B cell (primary cell): ENCODE measurements at places on chromosomes 12 and 14.

GRCh38 chr12:123064366-123064765, 83.9 kb downstream of the ARL6IP4 start:
- no peak for DNase-seq

GRCh38 chr12:62505786-62506185, 39.2 kb downstream of the MON2 start:
- no peak for DNase-seq

DNA sequence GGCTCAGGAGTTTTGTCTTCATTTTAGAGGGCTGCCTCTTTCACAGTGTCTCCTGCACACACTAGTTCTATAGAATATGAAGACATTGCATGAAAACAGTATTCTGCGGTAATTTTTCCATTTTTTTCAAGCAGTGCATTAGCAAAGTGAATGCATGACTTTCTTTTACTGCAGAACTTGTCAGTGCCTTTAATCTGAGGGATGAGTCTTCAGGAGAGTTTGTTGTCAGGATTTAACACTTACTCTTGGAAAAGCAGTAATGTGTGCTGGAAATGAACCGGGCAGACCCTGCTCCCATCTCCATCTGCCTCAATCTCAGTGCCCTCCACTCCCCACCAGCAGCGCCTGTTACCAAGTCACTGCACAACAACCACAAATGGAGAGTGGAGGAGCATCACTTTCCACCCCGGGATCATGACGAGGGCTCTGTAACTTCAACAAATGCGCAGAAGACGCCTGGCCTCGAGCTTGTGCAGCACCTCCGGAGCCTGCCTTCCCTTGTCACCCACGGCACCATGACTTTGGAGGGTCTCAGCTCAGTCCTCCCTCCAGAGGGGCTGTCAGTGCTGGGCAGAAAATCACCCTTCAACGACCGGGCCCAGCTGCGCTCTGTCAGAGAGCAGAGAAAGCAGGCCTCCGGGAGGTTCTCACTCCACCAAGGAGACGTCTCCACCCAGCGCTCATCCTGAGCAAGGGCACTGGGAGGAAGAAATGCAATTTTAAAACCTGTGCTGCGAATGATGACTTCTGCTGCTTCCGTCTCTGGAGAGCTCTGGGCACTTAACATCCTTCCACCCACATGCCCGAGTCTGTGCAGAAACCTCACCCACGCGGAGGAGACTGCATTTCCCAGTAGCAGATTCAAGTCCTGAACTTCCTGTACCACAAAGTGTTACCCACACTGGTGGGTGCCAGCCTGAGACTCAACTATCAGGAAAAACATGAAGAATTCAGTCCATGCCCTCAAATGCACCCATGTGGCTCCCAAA, 255.7 kb downstream of the ADGRD1 start:
- DNase-seq, result no peak

- DNase-seq, result peak; percentile 3
Measured at GRCh38 chr14:85531587-85532373, 1.8 kb downstream of the FLRT2 start.

DNA sequence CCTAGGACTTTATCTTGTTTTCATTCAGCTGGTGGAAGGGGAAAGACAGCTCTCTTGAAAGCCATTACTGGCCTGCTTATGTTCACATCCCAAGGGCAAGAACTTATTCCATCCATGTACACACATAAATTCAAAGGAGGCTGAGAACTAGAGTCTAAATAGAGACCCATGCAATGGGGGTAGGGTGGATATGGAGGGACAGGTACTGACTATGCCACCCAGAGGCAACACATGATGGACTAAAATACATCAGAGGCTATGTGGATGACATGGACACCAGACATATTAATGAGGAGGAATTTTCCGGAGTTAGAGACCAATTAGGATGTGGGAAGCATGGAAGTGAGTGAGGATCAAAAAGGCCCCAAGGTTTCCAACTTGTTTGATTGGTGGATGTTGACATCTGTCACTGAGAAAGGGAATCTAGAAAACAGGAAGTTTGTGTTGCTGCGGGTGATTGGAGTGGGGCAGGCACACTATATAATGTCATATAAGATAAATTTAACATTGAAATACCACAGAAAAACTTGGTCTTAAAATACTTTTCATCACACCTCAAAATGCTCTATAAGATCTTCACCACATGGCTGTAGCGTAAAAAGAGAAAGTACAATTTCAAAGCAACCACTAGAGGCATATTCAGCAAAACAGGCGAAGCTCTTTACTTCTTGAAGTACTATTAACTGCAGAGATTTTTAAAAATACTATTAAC, 130.4 kb downstream of the GRIP1 start:
- DNase-seq, result peak; percentile 18

DNA sequence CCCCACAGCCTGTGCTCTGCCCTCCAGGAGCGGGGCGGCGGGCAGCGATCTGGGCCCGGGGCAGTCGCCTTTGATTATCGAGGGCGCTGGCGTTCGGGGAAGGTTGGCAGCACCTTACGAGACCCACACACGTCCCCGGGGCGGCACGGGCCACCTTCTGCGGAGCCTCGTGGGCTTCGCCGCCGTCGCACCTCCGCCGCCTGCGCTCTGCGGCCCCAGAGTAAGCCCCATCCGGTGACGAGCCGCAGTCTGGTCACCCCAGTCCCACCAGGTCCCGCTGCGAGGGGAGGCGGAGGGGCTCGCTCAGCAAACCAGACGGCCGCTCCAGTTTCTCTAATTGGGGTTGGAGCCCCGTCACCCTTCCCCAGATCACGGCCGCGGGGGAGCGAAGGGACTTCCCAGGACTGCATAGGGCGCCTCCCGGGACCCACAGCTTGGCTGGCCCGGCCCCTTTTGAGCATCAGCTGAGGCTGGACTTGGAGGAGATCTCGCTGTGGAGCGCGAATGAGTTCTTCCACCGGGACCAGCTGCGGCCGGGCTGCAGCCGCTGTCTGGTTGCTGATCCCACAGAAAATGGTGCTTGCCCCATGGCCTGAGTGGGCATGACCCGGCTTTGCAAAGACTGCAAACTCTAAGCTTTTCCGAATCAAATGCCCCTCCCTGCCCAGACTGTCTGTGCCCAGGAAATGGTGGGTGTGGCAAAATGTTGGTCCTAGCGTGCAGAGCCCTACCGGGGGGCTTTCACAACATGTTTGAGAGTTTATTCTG, 560 bp downstream of the LGALS3 start:
- DNase-seq, result peak; percentile 73

DNA sequence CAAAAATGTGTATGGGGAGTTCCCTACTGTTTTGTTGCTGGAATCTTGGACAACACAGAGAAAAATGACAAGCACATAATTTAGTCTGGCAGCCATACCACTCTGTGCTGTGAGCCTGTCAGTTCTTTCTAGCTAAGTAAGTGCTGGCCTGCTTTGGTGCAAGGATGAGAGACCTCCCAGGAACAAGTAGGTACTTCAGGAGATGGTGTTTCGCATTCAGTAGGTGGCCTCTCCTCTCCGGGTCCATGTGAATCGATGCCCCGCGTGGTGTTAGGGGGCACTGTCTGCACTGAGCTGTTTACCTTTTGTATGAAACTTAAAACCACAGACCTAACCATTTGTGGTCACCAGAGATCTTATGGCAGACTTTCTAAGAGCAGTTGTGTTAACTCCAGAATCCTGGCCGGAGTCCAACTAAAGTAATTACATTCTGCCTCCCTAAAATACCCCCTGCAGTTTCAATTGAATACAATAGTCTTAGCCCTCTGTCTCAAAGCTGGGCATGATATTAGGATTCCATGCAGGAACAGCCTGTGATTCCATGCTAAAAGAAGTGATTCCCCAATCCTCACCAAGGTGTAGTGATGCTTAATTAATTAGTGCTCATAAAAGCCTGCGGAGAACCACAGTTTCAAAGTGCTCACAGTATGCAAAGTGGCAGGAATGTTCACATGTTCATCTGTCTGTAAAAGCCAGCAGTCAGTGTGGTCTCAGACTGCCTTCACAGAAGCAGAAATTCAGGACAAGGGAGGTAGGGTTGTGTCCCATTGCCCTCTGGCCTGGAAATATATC, 64.2 kb downstream of the LLPH start:
- DNase-seq, result no peak

DNA sequence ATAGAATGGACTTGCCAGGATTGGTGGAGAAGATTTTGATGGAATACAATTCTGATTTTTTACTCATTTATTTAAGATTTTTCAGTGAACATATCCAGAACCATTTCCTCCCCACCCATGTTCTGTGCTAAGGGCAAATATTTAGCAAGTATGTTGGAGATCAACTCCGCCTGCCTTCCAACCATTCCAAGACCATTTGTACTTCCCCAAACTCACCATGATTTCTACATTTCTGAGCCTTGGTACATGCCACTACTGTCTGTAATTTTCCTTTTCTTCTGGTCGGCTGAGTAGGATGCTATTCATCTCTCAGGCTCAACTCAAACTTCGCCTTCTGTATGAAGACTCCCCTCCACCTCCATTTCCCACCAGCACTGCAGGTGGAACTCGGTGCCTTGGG, 150.6 kb downstream of the NTF3 start:
- DNase-seq, result no peak

DNA sequence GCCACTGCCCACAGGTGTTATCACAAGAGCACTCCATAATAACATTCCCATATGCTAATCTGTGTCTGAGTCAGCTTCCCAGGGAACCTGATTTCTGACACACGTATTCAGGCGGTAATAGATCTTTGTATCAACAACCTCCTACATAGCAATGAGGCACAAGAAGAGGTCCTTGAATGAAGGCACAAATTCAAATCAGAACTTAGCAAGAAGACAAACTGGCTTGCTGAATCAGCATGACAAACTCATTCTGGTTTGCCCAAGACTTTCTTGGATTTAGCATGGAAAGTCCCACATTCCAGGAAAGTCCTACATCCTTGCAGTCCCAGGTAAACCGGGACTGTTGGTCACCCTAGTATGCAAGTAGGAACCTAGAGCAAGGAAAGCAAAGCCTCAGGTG, 33.9 kb upstream of the RNU6-7 start:
- DNase-seq, result no peak

DNA sequence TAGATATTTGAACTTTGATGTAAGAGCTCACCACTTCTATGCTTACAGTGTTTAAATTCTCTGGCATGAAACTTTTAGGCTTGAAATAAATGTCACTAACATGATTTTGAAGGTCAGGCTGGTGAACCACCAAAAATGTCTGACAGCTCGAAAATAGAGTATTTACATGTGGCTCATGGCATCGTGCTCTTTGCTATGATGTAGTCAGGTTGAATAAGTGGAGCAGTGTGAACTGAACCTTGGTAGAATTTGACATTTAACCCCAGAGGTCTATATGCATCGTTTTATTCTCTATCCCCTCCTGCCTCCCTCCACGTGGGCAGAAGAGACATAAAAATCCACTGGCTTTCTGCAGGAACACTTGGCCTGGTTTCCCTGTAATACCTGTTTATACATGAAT, 369.7 kb upstream of the ATP2B1 start:
- DNase-seq, result no peak

- DNase-seq, result no peak
Measured at GRCh38 chr12:19128485-19128884, 1.0 kb upstream of the PLEKHA5 start.

- DNase-seq, result no peak
Measured at GRCh38 chr12:79119796-79120195, 255.2 kb downstream of the SYT1 start.

DNA sequence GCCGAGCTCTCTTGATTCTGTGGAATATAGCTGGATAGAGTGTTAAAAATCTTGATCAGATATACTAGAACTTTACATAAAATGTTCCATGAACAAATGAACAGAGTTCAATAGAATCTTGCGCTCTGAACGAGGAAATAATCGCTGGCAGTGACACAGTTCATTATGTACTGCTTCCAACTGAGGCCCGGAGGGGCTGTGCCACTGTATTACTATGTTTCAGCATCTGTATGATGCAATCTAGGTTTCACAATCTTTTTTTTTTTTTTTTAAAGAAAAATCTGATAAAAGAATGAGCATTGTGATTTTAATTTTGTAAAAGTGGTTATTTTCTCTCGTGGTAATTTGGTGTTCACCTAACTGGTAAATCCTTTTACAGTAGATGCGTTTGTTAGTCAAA, 77.2 kb downstream of the FERMT2 start:
- no peak for DNase-seq

GRCh38 chr12:113831476-113831875, 134.6 kb downstream of the RBM19 start:
- DNase-seq, result no peak

DNA sequence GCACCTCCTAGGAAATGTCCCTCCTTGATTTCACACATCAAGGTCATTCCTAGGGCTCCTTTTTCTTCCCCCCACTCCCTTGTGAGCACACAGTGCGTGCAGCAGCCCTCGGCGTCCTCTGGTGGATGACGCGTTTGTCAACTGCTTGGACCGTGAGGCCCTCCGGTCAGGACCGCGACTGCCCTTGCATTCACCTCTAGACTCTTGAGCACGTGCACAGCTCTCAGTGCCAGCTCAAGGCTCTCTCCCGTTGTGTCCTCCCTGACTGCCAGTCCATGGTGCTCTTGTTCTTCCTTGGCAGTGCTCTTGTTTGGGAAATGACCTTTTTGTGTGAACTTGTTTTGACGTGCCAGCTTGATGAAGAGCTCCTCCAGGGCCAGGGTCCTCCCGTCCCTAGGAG, 67.9 kb downstream of the TSPAN9 start:
- no peak for DNase-seq

GRCh38 chr12:3119756-3120601, 42.8 kb downstream of the TSPAN9 start:
- no peak for DNase-seq

DNA sequence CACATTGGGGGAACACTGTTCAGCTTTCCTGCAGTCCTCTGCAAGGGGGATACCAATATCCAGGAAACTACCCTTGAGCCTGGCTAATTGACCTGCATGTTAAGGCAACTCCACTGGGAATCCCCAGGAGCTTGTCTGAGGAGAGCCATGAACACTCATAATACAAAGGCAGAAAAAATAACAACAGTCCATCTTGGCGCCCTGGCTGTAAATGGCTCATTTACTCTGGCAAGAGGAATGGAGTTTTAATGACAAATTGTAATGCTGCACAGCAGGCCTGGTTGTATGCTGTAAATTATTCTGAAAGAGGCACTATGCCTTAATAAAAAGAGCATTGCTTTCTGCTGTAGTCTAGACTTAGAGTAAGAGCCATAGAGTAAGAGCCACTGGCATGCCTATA, 58.3 kb downstream of the SLC8A3 start:
- no peak for DNase-seq

GRCh38 chr14:34424488-34424887, 37.6 kb downstream of the SPTSSA start:
- DNase-seq, result no peak

- DNase-seq, result no peak
Measured at GRCh38 chr14:31020834-31021575, 4.4 kb upstream of the AP4S1 start.

DNA sequence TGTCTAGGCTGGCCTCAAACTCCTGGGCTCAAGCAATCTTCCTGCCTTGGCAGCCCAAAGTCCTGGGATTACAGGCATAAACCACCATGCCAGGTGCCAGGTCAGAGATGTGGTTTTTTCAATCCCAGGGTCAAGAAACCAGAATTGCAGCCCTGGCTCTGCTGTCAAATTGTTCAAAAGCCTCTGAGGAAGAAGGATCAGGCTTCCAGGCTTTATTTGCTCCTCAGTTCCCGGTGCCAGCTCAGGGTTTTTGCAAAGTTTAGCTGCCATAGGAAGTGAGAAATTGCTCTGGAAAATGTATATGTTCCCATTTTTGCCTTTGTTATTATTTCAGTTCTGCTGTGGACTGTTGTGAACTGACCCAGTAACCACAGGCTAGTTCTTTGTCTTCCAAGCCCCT, 28.7 kb downstream of the WNT5B start:
- no peak for DNase-seq
